ENCODE measurements at places on chromosomes 1 and 21. TPM values are rescaled to one million over a fixed set of nuclear protein-coding genes. Genes with fewer than 3 reads are reported as not detected.

TMEM54 gene
- polyA plus RNA-seq: 5.6 TPM

TRIM58 gene
- 1.0 TPM for polyA plus RNA-seq

MFSD2A gene
- polyA plus RNA-seq: 2.0 TPM

SPRR2B gene
- not detected for polyA plus RNA-seq

ARHGEF16 gene
- 17.6 TPM for polyA plus RNA-seq

CDCA8 gene
- polyA plus RNA-seq: 25.6 TPM

TMCO4 gene
- polyA plus RNA-seq: 19.4 TPM

SLC35D1 gene
- 18.5 TPM for polyA plus RNA-seq

EFNA3 gene
- polyA plus RNA-seq: 6.1 TPM

HSF2BP gene
- 3.0 TPM for polyA plus RNA-seq

SYNC gene
- polyA plus RNA-seq: 1.2 TPM

RPL22 gene
- 542 TPM for polyA plus RNA-seq

NBPF14 gene
- 42.4 TPM for polyA plus RNA-seq

- no peak for DNase-seq
These were observed 21.8 kb downstream of the RSPH1 start for GRCh38 chr21:42474043-42474831.

DNA sequence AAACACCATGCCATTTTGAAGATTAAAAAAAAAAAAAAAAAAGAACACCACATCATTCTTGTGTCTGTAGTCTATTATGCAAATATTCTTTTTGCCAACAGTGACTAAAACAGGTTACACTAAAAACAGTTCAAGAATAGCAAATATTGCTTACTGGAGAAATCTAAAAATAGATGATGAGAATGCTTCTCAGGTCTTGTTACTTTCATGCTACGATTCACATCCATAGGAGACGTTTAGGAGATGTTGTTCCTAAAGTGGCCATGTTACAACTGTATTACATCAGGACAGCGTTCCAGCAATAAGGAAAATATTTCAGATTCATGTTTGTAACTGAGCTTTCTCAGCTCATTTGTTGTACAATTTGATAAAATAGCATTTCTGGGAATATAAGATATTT is 32.3 kb downstream of the RAB3GAP2 start:
- no peak for DNase-seq

GRCh38 chr1:23561813-23562100 is 2.5 kb upstream of the ID3 start:
- DNase-seq: no peak

- no peak for DNase-seq
These were observed 8.9 kb upstream of the CELSR2 start for GRCh38 chr1:109240158-109241152.

- DNase-seq: no peak
These were observed 3.9 kb upstream of the EFNA1 start for GRCh38 chr1:155123801-155124200.

DNA sequence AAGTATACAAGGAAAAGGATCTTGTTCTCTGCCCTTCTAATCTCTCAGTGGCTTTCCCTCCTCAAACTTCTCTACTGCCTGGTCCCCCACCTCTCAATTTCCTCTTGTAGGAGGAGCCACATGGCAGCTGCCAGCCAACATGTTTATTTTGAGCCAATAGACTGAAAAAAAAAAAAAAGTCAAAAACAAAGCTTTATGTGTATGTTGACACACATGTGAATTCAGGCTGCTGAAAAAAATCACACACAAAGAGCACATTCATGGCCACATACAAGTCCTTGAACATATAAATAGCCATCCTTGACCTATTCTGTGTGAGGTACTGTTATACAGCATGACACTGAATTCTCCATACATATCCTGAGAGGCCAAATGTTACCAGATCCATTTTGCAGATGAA is 3.7 kb downstream of the PTPN14 start:
- no peak for DNase-seq

GRCh38 chr1:56626546-56626945 is 18.6 kb upstream of the PRKAA2 start:
- DNase-seq: no peak

- DNase-seq: no peak
These were observed 199.4 kb upstream of the NRIP1 start for GRCh38 chr21:15264084-15264665.

DNA sequence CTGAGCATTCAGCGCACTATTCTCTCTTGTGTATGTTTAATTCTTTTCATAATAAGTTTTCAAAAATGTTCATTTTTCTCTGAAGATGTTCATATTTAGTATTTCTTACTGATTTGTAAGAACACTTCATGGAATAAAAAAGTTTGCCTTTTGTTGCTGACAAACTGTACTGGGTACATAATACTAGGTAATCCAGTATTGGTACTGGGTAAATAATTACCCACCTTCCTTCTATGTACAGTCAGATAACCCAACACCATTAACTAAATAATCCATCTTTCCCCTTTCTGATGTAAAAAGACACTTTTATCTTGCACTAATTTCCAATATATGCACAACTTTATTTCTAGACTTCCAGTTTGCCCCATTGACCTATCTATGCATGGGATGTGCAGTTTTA is 23.9 kb downstream of the APP start:
- no peak for DNase-seq

GRCh38 chr1:30852026-30852425 is 56.5 kb downstream of the SDC3 start:
- DNase-seq: no peak

DNA sequence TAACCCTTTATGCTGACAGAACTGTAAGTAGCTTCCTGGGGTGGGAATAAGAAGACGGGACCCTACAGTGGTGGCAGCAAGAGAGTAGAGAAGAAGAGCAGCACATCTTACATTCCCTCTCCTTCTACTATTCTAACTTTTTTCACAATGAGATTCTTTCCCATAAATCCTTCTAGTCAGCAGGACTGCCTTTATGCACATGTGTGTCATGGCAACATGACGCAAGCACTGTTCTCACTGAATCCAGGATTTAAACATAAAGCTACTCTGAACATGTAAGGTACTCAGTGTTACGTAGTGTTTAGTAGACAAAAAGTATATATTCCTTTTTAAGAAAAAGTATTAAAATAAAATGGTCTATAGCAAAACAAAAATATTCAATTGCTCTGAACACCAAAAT is 309.7 kb upstream of the LYPLAL1 start:
- no peak for DNase-seq

GRCh38 chr1:237279629-237280028 is 237.6 kb downstream of the RYR2 start:
- DNase-seq: no peak

DNA sequence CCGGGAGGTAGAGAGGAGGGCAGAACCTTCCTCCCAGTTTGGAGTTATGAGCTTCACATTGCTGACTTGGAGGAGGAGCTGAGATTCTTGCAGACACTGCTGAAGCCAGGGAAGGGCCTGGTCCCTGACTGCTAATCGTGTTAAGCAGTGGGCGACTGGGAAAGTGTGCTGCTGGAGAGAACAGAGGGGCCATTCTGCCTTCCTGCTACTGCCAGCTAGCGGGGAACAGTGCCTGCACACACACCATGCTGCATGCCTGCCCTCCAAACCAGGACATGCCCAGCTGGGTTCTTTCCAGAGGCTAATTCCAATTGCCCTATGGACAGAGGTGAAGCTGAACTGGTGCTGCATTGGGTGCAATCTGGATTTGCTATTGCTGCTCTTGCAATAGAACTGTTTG is 281.4 kb downstream of the AJAP1 start:
- no peak for DNase-seq

GRCh38 chr1:111488669-111489068 is 14.8 kb downstream of the ADORA3 start:
- no peak for DNase-seq

DNA sequence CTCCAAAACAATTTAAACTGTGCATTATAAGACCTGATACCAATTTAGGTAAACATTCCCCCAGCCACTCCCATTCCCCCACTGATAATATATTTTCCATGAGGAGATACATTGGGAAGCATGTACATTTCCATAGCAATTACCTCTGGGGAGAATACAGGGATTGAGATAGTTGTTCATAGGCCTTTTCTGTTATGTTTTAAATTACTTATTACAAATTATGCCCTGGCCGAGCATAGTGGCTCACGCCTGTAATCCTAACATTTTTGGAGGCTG is 4.4 kb downstream of the ASAP3 start:
- DNase-seq: no peak

DNA sequence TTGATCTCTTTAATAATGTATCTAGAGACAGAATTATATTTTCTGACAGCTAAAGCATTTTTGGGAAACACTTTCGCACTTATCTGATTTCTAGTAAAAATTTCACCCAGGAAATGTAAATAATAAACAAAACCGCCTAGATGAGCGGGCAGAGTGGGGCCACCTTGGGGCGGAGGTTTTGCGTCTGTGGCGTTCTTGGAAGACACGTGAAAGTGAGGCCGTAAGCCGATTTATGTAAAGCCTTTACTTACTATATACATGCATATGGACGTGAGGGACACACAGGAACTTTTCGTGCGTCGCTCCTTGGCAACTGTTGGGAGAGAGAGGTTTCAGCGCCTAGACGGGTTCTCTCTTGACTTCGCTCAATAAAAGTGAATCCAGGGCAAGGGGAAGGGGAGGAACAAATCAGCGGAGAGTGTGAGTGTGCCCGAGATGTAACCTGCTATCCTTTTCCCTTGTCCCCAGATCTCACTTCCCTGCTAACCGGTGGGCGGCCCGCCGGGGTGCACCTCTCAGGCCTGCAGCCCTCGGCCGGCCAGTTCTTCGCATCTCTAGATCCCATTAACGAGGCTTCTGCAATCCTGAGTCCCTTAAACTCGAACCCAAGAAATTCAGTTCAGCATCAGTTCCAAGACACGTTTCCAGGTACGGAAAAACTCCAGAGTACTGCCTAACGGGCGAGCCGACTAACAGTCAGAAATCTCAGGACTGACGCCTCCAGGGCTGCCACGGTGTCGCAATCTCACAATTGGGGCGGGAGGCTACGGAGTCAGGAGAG is 1.7 kb downstream of the HLX start:
- no peak for DNase-seq

GRCh38 chr1:87926131-87926830 is 597.6 kb downstream of the LMO4 start:
- DNase-seq: no peak

GRCh38 chr1:87338566-87338965 is 9.9 kb downstream of the LMO4 start:
- DNase-seq: no peak

GRCh38 chr1:236343246-236343870 is 50.7 kb upstream of the EDARADD start:
- DNase-seq: no peak

DNA sequence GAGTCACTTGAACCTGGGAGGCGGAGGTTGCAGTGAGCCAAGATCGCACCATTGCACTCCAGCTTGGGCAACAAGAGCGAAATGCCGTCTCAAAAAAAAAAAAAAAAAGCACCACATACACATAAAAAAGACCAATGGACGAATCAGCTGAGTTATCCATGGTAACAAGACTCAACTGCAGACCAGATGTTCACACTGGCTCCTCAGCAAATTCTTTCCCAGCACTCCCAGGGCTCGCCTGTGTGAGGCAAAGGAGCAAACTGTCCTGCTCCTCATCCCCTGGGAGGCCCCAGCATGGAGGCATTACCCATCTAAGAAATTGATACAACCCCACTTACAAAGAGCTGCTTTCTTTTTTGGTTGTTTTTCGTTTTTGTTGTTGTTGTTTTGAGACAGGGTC is 3.1 kb downstream of the TMEM234 start:
- no peak for DNase-seq

GRCh38 chr1:40898431-40898901 is 36.3 kb upstream of the CITED4 start:
- no peak for DNase-seq

- DNase-seq: no peak
These were observed 188.1 kb upstream of the KIAA0040 start for GRCh38 chr1:175380521-175381300.

- DNase-seq: no peak
These were observed 116.8 kb upstream of the SMYD2 start for GRCh38 chr1:214164173-214164572.

DNA sequence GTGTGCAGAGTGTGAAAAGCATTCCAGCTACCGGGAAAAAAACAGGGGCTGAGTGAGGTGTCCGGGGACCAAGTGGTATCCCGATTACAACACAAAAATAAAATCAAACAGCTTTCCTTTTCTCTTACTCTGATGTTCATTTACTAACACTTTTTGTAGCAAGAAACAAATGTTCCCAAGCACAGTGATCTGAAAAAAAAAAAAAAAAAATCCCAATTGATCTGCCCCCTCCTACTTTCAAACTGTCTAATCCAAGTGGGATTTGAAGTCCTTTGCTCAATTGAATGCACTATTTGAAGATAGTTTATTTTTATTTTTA is 1.3 kb downstream of the BACE2 start:
- DNase-seq: no peak

DNA sequence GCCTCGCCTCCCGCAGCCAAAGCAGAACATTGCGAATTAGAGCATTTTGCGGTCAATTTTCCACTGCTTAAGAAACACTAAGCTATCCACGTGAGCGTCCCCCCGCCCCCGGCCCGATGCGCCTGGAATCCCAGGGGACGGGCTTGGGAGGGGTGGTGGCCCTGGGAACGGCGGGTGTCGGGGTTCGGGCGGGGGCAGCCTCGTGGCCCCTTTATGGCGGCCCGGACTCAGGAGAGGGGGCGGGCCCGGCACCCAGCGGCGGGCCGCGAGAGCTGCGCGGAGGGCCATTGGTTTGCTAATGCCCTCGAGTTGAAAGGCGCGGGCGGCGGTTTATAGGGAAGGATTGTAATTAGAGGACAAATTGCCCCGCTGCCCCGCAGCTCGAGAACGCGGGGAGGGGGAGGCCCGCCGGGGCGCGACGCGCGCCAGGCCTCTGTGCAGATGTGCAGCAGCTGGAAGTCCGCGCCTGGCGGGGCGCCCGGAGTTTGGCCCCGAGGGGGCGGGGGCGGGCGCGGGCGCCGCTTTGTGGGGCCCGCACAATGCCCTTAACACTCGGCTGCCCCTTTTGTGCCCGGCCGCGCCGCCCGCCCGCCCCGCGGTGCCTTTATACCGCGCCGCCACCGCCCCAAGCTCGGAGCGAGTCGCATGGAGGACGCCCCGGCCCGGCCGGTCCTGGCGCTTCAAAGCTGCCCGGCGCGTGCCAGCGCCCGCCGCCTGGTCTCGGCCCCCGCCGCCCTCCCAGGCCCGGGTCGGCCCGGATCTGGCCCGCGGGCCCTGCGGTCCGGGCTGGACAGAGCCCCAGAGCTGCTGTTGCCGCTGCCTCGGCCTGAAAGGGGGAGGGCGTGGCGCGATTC is 1.9 kb upstream of the HES3 start:
- DNase-seq: no peak

GRCh38 chr1:53944469-53945182 is 873 bp downstream of the IFT25 start:
- no peak for DNase-seq

DNA sequence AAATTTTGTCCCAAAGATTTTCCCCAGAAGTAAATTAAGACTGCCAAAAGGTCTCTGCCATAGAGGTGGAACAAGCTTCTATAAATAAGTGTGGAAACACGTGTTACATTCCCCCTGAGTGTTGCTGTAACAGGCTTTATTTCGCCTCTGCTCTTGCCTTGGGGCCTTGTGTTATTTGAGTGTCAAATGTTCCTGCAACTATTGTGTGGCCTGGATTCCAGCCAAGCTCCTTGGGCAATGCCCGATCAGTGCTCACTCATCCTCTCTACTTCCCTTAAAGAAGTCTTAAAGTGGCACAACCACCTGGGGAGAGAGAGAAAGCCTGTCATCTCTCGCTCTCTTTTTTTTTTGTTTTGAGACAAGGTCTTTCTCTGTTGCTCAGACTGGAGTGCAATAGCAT is 156.7 kb downstream of the NR5A2 start:
- DNase-seq: peak; percentile 30

Data from left kidney (tissue), 8 donors.